ENCODE measurements at places on chromosomes 1 and 21.

DNA sequence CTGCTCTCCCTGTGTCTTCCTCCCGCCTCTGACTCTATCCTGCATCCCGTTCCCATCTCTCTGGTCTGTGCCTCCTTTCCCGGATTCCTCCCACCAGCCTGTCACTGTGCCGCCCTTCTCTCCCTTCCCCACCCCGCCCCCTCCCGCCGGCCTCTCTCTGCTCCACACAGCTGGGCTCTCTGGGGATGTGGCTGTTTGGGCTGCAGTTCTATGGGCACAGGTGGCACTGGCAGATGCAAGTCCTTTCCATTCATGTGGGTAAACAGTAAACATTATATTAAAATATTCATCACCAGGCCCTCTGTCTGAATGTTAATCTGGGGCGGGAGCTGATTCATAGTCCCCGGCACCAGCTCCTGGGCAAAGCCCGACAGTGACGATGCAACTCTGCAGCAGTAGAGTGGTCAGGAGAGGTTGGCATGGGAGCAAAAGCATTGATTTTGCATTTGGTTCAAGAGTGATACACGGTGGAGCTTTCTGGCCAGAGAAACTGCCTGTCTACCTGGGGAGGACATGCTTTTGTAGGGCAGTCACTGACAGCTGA is 249.3 kb downstream of the TNR start:
- H3K4me3 ChIP-seq, result no peak overlapping the region
- no peaks in the 10 kb centered on the region for H3K4me1 ChIP-seq
- no peak for DNase-seq
- H3K27me3 ChIP-seq, result no peaks in the 10 kb centered on the region
- no peaks in the 10 kb centered on the region for H3K36me3 ChIP-seq

DNA sequence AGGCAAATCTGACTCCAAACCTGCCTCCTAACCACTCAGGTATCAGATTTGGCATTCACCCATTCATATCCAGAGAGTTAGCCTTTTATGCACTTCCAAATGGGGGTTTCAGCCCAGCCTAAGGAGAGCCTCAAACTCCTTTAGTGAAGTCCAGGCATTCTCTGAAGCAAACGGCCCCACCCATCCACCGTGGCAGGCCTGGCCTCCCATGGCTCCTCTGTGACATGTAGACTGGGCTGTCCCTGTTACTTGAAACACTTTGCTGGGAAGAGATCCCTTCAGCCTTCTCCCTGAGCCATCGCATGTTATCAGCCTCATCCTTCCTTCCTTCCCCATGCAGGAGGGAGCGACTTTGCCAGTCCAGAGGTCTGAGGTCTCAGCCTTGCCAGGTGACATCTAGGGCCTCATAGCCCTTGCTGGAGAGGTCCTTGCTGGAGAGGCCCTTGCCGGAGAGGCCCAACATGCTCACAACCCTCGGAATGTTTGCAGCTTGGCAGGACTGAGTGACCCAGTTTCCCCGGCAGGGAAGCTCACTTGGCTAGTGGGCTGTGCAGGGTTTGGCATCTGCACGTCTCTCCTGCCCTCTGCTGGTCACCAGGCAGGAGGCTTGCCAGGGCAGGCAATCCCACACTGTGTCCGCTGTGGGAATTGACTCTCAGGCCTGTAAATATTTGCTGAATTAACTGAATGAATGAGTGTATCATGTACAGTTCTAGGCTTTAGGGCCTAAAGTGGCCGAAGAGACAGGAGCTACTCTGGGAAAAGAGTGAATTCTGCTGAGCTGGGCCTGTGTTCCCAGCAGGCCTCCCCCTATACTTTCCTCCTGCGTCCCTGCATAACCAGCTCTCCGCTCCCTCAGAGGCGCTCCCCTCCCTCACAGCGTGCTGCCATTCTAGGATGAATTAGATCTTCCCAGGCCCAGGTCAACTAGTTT is 26.7 kb upstream of the RBM15 start:
- H3K27me3 ChIP-seq, result no peaks in the 10 kb centered on the region
- H3K27ac ChIP-seq, result no peak overlapping the region
- peak; percentile 72 for DNase-seq
- no peaks in the 10 kb centered on the region for H3K4me1 ChIP-seq

- H3K36me3 ChIP-seq, result peaks cover 26% of the 10 kb centered on the region
- peaks cover 2% of the 10 kb centered on the region for H3K4me1 ChIP-seq
- no peak for DNase-seq
- no peaks in the 10 kb centered on the region for H3K27me3 ChIP-seq
Measured at GRCh38 chr1:234467821-234468220, 11.2 kb downstream of the TARBP1 start.

DNA sequence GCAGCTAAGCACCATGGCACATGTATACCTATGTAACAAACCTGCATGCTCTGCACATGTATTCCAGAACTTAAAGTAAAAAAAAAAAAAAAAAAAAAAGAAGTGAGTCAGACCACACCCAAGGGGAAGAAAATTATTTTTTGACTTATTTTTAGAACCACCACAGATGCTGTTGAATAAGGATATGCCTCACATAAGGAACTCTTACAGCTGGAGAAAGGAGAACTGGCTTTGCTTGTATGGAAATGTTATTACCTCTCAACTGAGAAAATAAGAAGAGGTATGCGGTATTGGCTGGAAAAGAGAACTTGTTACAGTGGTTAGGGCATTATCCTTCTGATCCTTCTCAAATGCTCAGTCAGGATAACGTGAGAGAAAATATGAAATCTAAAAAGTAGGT is 27.5 kb upstream of the FCER1A start:
- H3K4me3 ChIP-seq, result no peak overlapping the region
- H3K27ac ChIP-seq, result no peak overlapping the region
- H3K36me3 ChIP-seq, result no peaks in the 10 kb centered on the region
- DNase-seq, result no peak
- H3K4me1 ChIP-seq, result no peaks in the 10 kb centered on the region
- peaks cover 3% of the 10 kb centered on the region for H3K27me3 ChIP-seq

DNA sequence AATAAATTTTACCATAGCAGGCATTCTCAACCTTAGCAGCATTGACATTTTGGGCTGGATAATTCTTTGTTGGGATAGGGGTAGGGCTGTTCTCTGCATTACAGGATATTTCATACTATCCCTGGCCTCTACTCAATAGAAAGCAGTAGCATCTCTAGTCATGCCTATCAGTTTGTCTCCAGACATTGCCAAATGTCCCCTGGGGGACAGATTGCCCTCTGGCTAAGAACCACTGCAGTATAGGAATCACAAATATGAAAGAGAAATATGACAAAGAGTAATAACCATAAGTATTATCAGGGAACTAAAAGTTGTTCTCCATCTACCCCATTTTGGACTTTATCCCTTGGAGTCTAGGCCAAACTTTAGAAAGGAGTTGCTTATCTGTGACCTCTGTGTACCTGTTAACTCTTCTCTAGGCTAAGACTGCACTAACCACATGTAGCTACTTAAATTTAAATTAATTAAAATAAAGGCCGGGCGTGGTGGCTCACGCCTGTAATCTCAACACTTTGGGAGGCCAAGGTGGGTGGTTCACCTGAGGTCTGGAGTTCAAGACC is 76.1 kb downstream of the AGO3 start:
- H3K4me1 ChIP-seq, result no peaks in the 10 kb centered on the region
- no peaks in the 10 kb centered on the region for H3K27me3 ChIP-seq
- H3K27ac ChIP-seq, result no peak overlapping the region
- no peak for DNase-seq
- no peak overlapping the region for H3K4me3 ChIP-seq

- no peak overlapping the region for H3K4me3 ChIP-seq
- H3K27ac ChIP-seq, result no peak overlapping the region
- DNase-seq, result no peak
Measured at GRCh38 chr1:227914801-227915563, 32.8 kb downstream of the WNT9A start.

DNA sequence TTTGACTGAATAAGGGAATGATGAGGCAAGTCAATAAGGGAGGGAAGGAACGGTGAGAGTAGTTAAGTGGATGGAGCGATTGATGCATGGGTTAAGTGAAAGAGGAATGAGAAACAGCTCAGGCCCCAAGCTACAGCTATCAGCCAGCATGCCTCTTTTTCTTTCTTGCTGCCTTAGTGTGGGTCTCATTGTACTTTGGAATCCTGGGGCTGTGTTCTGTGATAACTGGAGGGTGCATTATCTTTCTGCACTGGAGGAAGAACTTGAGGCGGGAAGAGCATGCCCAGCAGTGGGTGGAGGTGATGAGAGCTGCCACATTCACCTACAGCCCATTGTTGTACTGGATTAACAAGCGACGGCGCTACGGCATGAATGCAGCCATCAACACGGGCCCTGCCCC is 1.0 kb downstream of the TEX38 start:
- peaks cover 13% of the 10 kb centered on the region for H3K36me3 ChIP-seq
- no peak overlapping the region for H3K27ac ChIP-seq
- H3K4me3 ChIP-seq, result no peak overlapping the region
- no peak for DNase-seq

DNA sequence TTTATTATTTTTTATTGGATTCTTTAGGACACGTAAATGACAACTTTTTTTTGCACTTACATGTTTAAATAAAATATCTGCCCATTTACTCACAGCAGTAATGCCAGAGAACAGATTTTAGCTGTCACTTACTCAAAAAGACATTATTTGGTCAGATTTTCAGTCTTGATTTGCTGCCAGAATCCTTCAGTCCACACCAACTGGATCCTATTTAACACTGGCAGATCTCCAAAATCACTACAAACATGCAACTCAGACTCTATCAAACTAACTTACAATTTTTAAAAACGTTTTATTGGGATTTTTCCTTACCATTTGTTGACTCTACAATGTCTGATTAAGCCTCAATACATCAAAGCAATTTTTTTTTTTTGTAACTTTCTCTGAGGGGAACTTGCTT is 11.1 kb downstream of the ATP6V1G3 start:
- DNase-seq, result no peak
- H3K27me3 ChIP-seq, result no peaks in the 10 kb centered on the region
- no peaks in the 10 kb centered on the region for H3K36me3 ChIP-seq
- peaks cover 33% of the 10 kb centered on the region for H3K4me1 ChIP-seq
- no peak overlapping the region for H3K4me3 ChIP-seq

- no peak overlapping the region for H3K27ac ChIP-seq
- DNase-seq, result no peak
- H3K36me3 ChIP-seq, result no peaks in the 10 kb centered on the region
- H3K4me1 ChIP-seq, result no peaks in the 10 kb centered on the region
- peaks cover 10% of the 10 kb centered on the region for H3K27me3 ChIP-seq
- H3K4me3 ChIP-seq, result no peak overlapping the region
Measured at GRCh38 chr1:24047110-24047477, 64.8 kb downstream of the MYOM3 start.

DNA sequence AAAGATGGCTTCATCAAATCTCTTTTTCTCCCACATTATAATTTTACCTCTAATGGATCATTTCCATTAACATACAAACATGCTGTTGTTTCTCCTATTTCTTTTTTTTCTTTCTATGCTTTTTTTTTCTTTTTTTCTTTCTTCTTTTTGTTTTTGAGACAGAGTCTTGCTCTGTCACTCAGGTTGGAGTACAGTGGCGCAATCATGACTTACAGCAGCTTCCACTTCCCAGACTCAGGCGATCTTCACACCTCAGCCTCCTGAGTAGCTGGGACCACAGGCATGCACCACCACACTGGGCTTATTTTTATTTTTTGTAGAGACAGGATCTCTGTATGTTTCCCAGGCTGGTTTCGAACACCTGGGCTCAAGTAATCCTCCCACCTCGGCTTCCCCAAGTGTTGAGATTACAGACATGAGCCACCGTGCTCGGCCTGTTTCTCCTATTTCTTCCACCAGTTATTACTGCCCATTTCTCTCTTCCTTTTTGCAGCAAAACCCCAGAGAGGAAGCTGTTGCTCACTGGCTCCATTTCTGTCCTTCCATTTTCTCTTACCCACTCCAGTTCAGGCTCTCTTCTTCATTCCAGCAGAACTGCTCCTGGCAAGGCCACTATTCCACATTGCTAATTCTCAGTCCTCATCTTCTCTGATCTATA is 32.1 kb upstream of the OPRD1 start:
- no peak overlapping the region for H3K4me3 ChIP-seq
- H3K4me1 ChIP-seq, result peaks cover under 1% of the 10 kb centered on the region
- H3K27me3 ChIP-seq, result no peaks in the 10 kb centered on the region
- H3K27ac ChIP-seq, result no peak overlapping the region

DNA sequence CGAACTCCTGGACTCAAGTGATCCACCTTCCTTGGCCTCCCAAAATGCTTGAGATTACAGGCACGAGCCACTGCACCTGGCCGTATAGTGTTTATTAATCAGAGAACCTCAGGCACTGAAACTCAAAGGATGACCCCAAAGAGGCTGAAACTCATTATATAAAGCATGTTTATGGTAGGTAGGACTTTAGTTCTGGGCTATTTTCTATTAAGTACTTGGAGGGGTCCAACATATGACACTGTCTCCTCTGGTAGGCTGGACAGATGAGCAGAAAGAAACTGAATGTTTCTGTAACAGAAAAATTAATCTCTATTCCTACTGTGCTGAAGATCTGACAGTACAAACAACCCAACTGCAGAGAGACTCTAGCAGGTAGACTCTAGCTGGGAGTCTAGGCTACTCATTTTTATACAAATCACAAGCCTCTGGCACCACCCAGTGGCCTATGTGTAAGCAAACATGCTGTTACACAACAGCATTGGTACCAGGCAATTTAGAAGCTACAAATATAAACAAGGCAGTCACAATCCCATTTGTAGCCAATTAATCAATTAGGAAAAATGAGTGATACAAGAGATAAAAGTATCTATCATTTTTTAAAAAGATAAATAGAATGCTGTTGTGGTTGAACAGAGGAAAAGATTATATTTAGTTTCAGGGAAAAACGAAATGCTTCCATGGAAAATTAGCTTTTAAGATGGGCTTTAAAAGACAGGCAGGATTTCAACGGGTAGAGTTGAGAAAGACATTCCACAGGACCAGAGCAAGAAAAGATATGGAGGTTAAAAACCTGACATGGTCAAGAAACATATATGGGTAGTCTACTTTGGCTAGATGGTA is 10.4 kb downstream of the DCAF8 start:
- no peaks in the 10 kb centered on the region for H3K4me1 ChIP-seq
- DNase-seq, result peak; percentile 19
- peaks cover 6% of the 10 kb centered on the region for H3K36me3 ChIP-seq
- no peak overlapping the region for H3K27ac ChIP-seq
- H3K4me3 ChIP-seq, result no peak overlapping the region
- H3K27me3 ChIP-seq, result no peaks in the 10 kb centered on the region

- no peak overlapping the region for H3K27ac ChIP-seq
- no peaks in the 10 kb centered on the region for H3K4me1 ChIP-seq
- DNase-seq, result no peak
- no peaks in the 10 kb centered on the region for H3K27me3 ChIP-seq
- H3K4me3 ChIP-seq, result no peak overlapping the region
- no peaks in the 10 kb centered on the region for H3K36me3 ChIP-seq
Measured at GRCh38 chr1:224219612-224220059, 36.6 kb downstream of the DEGS1 start.

- no peak overlapping the region for H3K27ac ChIP-seq
- peaks cover 7% of the 10 kb centered on the region for H3K4me1 ChIP-seq
Measured at GRCh38 chr1:6803357-6803756, 18.1 kb downstream of the CAMTA1 start.

GRCh38 chr21:41943851-41944250 is 10.0 kb downstream of the C2CD2 start:
- H3K27ac ChIP-seq, result no peak overlapping the region
- H3K4me3 ChIP-seq, result no peak overlapping the region
- peaks cover 6% of the 10 kb centered on the region for H3K27me3 ChIP-seq
- no peaks in the 10 kb centered on the region for H3K4me1 ChIP-seq
